ENCODE measurements at places on chromosomes 12 and 14. TPM values are rescaled to one million over a fixed set of nuclear protein-coding genes. Genes with fewer than 3 reads are reported as not detected.

- no peak for DNase-seq
Observed at GRCh38 chr14:36998686-36999085, 173.7 kb downstream of the SLC25A21 start.

GRCh38 chr14:99560922-99561683 is 42.9 kb downstream of the CCDC85C start:
- peak; percentile 97 for DNase-seq

- DNase-seq, result no peak
Observed at GRCh38 chr12:25771041-25771440, 187.4 kb upstream of the RASSF8 start.

The MANSC4 gene
- total RNA-seq, result not detected

The CPNE6 gene
- total RNA-seq, result not detected
